A673 (cell line): ENCODE measurements at places on chromosomes 3 and 15. TPM values are rescaled to one million over a fixed set of nuclear protein-coding genes. Genes with fewer than 3 reads are reported as not detected.

DNA sequence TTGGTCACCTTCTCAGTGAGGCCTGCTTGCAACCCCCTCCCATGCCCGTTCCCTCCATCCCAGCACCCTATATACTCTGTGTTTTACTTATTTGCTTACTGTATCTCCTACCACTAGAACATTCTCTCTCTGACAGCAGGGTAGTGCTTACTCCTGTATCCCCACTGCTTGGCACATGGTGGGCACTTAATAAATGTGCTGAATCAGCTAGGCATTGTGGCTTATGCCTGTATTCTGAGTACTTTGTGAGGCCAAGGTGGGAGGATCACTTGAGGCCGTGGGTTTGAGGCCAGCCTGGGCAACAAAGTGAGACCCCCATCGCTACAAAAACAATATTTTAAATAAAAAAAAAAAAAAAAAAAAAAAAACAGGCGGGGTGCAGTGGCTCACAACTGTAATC is 7.6 kb upstream of the SHISA5 start:
- no peak for DNase-seq

DNA sequence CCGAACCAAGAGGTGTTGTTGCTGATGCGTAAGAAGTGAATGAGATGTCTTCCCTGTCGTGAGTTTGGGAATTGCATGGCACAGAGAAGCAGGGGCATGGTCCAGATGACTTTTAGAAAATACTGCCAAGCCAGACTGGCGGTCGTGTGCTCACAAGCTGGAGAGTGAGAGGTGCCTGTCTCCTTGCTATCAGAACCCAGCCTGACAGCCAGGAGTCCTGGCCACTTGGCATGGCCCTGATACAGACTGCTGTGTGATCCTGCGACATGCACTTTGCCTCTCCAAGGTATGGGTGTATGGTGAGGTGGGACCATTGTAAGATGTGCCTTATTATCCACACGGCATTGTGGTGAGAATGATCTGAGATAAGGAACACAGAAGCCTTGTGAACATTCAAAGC is 93.0 kb downstream of the SMAD3 start:
- DNase-seq: no peak

GRCh38 chr3:12643010-12643380 is 20.9 kb downstream of the RAF1 start:
- DNase-seq: no peak

DNA sequence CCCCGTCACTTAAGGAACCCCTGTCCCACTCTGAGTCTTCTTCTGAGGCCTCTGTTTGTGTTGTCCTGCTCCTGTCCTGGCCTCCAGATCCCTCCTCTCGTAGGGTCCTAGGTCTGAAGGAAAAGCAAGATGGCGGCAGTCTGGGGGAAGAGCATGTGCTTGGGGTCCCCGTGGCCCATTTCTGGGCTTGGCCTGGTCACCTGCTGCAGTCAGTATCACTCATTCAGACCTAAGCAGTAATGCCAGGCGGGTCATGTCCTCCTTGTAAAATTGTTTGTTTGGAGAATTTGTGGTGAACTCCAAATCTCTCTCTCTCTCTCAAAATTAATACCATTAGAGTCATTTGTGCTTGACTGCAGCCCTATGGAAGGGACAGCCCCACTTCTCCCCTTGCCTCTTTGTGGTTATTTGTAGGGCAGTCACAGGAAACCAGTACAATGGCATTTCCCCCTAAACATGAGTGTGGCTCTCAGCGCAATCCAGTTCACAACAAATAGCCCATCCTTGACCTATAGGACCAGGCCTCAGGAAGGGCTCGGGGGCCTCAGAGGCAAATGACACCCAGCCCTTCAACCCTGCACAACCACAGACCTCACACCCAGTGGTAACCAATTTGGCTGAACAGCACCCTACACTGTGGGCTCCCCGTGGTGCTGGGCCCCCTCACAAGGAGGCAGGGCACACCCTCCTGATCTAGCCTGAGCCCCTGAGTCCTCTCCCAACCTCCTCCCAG is 173.5 kb downstream of the OR4M2 start:
- DNase-seq: no peak

DNA sequence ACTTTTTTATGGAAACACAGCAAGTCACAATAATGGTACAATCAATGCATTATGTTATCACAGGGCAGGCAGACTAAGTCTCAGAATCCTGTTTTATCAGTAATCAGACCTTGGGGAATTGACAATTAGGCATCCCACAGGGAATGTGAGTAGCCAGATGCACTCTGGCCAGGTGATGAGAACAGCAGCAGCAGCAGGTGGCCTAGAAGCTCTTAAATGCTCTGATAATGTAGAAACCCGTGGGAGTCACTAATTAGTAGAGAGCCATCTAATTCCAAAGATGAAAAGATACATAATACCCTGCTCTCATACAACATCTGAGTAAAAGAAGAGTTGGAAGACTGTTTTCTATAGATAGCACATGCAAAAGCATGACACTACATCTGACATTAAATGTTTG is 12.6 kb downstream of the CEP152 start:
- peak; percentile 24 for DNase-seq

- DNase-seq: no peak
These were observed 52.8 kb downstream of the ATP8B4 start for GRCh38 chr15:50066202-50066601.

DNA sequence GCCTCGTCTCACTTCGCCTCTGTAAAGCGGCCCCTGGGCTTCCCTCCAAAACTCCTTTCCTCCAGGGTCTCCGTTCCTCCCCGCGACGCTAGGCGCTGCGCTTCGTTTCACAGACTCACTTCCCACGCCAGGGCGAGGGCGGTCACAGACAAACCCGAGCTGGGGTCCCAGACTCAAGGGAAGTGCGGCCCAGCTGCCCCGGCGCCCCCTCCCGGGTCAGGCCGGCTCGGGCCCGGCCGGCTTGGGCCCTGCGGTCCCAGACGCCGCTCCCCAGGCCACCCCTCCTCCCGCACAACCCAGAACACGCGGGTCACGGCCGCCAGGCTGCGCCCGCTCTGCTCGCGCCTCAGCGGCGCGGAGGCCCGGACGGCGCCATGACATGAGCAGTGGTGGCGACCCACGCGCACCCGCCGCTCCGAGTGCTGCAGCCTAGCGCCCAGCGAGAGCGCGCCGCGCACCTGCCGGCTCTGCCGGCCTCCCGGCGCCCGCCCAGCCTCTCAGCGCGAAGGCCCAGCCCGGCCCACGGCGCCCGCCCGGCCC is 547 bp downstream of the NUP210 start:
- no peak for DNase-seq

DNA sequence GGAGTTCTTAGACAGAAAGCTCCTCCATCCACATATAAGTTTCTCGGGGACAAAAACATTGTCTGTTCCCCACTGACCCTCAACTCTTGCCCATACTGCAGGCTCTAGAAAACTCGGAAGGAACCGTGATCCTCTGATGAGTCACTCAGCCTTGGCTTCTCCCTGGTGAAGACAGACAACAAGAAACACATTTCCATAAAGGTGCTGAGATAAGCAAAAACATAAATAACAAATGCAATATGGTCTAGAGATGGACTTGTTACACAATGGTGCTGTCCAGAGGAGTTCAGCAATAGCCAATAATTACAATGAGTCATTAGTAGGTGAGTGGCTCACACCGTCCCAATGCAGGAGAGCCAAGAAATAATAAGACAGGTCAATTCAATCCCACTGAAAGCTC is 43.7 kb downstream of the MAGI1 start:
- peak; percentile 9 for DNase-seq

- DNase-seq: no peak
These were observed 134.8 kb downstream of the CHDH start for GRCh38 chr3:53711387-53711786.

DNA sequence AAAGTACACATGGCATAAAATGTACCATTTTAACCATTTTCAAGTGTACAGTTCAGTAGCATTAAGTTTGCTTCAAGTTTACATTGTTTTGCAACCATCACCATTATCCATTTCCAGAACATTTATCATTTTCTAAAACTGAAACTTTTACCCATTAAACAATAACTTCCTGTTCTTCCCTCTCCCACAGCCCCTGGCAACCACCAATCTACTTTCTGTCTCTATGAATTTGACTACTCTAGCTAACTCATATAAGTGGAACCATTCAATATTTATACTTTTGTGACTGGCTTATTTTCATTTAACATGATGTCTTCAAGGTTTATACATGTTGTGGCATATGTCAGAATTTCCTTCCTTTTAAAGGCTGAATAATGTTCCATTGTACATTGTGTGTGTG is 19.9 kb downstream of the TMEM62 start:
- no peak for DNase-seq

Gene MKRN2OS
- not detected in 2 replicates for total RNA-seq

Gene GOLGA6L4
- 1.5 and 2.4 TPM in 2 replicates for total RNA-seq

Gene ANKRD63
- total RNA-seq: 2.5 TPM in 2 replicates

Gene PLSCR2
- total RNA-seq: not detected in 2 replicates

Gene IGSF10
- 10.5 and 13.6 TPM in 2 replicates for total RNA-seq

Gene MEX3B
- 5.5 and 6.9 TPM in 2 replicates for total RNA-seq

Gene EID1
- total RNA-seq: 128 and 137 TPM in 2 replicates

Gene SLC22A13
- total RNA-seq: 0.66 and 1.1 TPM in 2 replicates

Gene PCBP4
- total RNA-seq: 5.3 and 8.1 TPM in 2 replicates
